ENCODE measurements at places on chromosomes 6 and 20. TPM values are rescaled to one million over a fixed set of nuclear protein-coding genes. Genes with fewer than 3 reads are reported as not detected.

RBPJL gene
- not detected for total RNA-seq

DNA sequence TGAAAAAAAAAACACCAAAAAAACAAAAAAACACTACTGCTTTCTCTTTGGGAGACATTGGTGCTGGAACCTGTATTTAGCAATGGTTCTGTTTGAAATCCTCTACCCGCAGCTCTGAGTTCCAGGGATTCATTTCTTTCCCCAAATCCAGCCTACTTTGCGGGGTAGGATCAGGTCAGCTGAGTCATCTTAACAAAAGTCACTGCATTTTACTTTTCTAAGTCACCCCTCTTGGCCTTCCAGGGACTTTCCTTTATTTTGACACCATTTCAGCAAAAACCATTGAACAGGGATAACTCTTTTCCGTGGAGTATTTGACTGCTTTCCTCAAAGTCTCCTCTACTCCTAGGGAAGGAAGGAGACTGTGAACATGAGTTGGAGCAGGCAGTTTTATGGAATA, 837.6 kb downstream of the MAFB start:
- no peaks in the 10 kb centered on the region for H3K27me3 ChIP-seq
- H3K36me3 ChIP-seq, result no peaks in the 10 kb centered on the region
- H3K4me3 ChIP-seq, result no peak overlapping the region
- DNase-seq, result no peak
- H3K27ac ChIP-seq, result no peak overlapping the region
- H3K4me1 ChIP-seq, result peaks cover 6% of the 10 kb centered on the region

MLN gene
- not detected for total RNA-seq

MYCT1 gene
- 4.8 TPM for total RNA-seq

GPANK1 gene
- total RNA-seq, result 16.0 TPM

- no peaks in the 10 kb centered on the region for H3K36me3 ChIP-seq
- no peak overlapping the region for H3K27ac ChIP-seq
- no peaks in the 10 kb centered on the region for H3K27me3 ChIP-seq
- DNase-seq, result no peak
- H3K4me3 ChIP-seq, result no peak overlapping the region
- H3K4me1 ChIP-seq, result no peaks in the 10 kb centered on the region
Measured at GRCh38 chr6:39362487-39362865, 40.0 kb upstream of the KCNK16 start.

FKBP1C gene
- total RNA-seq, result 1.0 TPM

All from ovary (tissue), 10 donors.